ENCODE measurements at places on chromosomes 1 and 21.

DNA sequence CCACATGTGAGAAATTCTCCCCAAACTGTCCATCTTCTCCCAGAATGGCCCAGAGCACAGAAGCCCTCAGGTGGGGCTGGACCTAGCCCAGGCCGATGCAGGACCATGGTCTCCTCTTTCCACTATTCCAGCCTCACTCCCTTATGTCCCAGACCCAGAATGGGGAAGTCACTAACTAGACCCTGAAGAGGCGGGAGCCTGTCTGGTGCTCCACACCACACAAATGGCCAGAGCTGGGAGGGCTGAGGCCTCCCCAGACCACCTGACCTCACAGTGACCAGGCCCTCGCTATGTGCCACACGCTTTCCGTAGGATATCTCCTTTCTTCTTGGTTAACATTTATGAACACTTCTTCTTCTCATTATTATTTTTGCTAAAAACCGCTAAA, 54.9 kb upstream of the EDN2 start:
- DNase-seq: no peak

- DNase-seq: peak; percentile 44
Measured at GRCh38 chr1:27632387-27633297, 2.3 kb downstream of the FGR start.

- no peak for DNase-seq
Measured at GRCh38 chr1:107474877-107475612, 334.2 kb downstream of the NTNG1 start.

DNA sequence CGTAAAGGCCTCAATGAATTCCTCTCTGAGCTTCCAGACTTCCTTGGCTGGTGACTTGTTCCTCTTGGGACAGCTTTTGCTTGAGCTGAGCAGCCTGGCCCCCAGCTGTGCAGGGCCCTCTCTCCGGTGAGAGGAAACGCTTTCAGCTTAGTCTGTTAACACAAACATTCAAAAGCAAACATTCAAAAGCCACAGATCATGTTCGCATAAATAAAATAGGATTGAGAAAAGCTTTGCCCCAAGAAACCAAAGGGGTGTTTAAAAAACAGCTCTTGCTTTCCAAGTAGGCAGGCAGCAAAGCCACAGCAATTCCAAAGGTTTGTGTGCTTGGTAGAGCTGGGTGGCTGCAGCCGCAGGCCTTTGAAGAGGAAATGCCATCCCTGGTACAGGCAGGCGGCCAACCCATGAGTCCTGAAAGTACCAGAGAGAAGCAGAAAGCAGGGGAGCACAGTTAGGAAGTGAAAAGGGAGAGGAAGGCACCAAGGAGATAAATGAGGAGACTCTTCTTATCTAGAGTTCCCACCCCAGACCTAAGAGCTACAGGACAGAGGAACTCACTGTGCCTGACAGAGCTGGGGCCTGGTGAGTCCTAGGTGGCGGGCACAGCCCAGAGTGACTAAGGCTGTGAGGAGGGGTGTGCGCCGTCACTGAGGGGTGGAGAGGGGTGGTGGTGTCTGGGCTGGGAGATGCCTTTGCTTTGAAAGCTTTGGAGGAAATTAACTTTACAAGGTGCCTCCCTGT, 48.4 kb downstream of the CCN1 start:
- DNase-seq: no peak

- DNase-seq: no peak
Measured at GRCh38 chr1:79042117-79042516, 35.6 kb upstream of the ADGRL4 start.

GRCh38 chr1:61853583-61853982, 111.3 kb downstream of the PATJ start:
- no peak for DNase-seq

DNA sequence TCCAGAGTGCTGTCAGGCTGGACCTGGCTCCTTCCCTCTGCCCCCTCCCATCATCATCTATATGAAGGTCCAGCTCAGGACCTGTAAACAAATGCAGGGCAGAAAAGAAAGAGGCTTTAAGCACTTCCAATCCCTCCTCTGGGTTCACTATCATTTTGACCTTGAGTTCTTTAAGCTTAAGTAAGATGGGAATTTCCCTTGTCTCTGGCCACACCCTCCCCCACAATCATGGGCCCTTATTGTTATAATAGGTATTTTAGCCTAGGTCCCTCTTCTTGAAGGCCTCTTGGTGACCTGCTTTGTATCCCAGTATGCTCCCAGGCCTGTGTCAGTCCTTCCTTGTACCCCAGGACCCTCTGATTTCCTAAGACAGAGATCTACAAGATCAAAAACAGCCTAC, 45.1 kb upstream of the EPS15 start:
- no peak for DNase-seq

GRCh38 chr21:42799516-42799915, 79.8 kb downstream of the WDR4 start:
- DNase-seq: no peak

DNA sequence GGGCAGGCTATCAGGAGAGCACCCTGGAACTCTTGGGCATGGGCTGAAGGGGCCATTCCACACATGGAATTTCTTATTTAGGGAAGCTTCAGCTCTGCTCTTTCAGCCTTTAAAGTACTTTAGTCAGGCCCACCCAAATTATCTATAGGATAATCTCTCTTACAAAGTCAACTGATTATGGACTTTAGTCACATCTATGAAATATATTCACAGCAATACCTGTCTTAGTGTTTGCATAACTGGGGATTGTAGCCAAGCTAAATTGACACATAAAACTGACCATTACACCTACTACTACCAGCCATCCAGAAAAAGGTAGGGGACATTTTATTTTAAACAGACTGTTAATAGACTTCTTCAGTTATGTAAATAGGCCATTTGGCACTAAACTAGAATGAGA, 114.9 kb upstream of the VANGL1 start:
- DNase-seq: no peak

Measured in activated gamma-delta T cell treated with Interleukin-2 at 50 U/mL for 16 hours (primary cell).